ENCODE measurements at places on chromosomes 6 and 20. TPM values are rescaled to one million over a fixed set of nuclear protein-coding genes. Genes with fewer than 3 reads are reported as not detected.

DNA sequence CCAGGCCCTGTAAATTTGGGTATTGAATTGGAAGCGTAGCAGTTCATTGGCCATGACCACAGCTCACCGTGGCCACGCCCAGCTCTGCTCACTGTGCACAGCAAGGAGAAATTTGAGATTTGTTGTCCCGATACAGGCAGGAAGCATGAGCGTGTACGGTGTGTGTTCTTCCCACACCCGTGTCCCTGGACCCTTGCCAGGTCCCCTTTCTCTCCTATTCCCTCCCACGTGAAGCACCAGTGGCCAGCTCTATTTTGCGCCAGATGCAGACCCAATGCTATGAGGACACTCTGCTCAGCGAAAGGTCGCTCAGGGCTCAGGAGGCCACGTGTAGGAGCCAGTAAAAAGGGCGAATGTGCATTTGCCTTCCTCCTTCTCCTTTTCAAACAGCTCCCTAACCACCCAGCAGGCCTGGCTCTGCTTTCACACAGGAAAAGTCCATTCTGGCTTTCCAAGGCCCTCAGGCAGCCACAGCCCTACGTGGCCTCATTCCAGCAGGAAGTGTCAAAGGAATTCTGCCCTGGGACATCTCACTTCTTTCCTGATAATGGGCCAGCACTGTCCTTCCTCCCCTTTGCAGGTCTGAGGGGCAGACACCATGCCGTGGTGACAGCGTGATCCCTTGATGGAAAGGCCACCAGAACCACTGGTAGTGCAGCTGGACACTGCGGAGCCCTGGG is 499.2 kb upstream of the CDH4 start:
- no peak for DNase-seq
- H3K36me3 ChIP-seq = no peaks in the 10 kb centered on the region
- H3K4me1 ChIP-seq = no peaks in the 10 kb centered on the region
- H3K27ac ChIP-seq = no peak overlapping the region
- no peak overlapping the region for H3K4me3 ChIP-seq

The SRSF12 gene
- polyA plus RNA-seq = 2.6 TPM

The AGPAT1 gene
- 109 TPM for polyA plus RNA-seq

DNA sequence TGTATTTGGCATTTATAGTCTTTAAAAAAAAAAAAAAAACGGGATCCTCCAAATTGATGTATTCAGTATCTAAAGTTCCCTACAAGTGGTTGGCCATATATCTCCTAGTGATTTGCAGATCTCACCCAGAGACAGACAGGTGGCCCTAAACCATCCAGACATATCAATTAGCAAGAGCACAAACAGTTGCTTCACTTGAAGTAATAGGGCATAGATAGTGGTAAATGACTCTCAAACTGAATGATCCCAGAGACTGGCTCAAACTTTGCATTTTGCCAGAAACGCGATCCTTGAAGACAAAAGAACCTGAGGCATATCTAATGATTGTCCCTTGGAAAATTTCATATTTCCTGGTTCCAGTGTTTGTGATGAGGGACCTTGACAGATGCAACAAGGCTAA is 54.6 kb downstream of the HMGCLL1 start:
- H3K27ac ChIP-seq = no peak overlapping the region
- H3K27me3 ChIP-seq = no peaks in the 10 kb centered on the region
- no peak overlapping the region for H3K4me3 ChIP-seq

DNA sequence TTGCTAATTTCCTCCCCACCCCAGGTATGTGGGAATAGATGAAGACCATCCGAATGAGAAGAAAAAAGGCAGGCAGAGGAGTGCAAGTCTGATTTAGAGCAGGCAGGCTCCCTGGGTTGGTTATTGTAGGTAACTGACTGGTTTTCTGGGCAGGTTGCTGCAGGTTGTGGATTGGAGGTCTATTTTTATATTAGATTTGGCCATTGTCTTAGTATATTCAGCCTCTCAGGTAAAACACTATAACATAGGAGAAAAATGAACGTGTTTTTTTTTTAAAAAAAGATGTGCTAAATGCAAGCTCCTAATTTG is 492 bp upstream of the TBC1D7 start:
- H3K27me3 ChIP-seq = no peaks in the 10 kb centered on the region
- peaks cover 10% of the 10 kb centered on the region for H3K36me3 ChIP-seq
- DNase-seq = no peak
- H3K4me3 ChIP-seq = peak overlapping the region; percentile 68
- peak overlapping the region; percentile 85 for H3K27ac ChIP-seq

DNA sequence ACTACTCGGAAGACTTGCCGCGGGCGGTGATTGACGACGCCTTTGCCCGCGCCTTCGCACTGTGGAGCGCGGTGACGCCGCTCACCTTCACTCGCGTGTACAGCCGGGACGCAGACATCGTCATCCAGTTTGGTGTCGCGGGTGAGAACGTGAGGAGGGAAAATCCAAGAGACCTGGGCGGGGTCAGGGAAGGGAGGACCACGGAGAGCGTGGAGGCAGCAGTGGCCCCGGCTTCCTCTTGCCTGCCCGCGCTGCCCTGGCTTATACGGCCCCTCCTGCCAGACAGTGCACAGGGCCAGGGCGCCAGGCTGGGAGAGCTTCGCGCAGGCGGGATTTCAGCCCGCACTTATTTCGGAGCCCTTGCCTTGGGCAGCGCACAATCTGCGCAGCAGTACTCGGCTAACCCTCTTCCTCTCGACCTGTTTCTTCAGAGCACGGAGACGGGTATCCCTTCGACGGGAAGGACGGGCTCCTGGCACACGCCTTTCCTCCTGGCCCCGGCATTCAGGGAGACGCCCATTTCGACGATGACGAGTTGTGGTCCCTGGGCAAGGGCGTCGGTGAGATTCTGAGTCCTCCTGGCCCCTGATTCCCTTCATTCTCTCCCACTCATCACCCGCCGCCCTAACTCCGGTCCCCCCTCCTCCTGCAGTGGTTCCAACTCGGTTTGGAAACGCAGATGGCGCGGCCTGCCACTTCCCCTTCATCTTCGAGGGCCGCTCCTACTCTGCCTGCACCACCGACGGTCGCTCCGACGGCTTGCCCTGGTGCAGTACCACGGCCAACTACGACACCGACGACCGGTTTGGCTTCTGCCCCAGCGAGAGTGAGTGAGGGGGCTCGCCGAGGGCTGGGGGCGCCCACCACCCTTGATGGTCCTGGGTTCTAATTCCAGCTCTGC is 2.0 kb downstream of the MMP9 start:
- peaks cover 2% of the 10 kb centered on the region for H3K4me1 ChIP-seq
- no peak overlapping the region for H3K4me3 ChIP-seq
- H3K27ac ChIP-seq = no peak overlapping the region
- H3K36me3 ChIP-seq = no peaks in the 10 kb centered on the region
- no peak for DNase-seq

DNA sequence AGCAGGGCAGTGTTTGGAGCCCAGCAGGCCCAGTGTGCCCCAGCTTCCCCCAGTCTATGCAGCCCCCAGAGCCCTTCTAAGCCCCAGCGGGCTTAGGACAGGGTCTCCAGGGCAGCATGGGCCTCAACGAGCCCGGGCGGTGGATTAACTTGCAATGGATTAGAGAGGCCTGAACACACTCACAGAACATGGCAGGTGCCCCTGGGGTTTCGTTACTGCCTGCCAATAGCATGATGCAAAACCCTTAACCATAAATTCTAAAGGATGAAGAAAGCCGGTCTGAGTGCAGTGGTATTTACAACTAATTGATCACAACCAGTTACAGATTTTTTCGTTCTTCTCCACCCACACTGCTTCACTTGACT is 18.9 kb downstream of the ENTPD6 start:
- H3K4me1 ChIP-seq = no peaks in the 10 kb centered on the region
- DNase-seq = no peak
- H3K4me3 ChIP-seq = no peak overlapping the region
- no peak overlapping the region for H3K27ac ChIP-seq

The SLC26A8 gene
- 0.24 TPM for polyA plus RNA-seq

DNA sequence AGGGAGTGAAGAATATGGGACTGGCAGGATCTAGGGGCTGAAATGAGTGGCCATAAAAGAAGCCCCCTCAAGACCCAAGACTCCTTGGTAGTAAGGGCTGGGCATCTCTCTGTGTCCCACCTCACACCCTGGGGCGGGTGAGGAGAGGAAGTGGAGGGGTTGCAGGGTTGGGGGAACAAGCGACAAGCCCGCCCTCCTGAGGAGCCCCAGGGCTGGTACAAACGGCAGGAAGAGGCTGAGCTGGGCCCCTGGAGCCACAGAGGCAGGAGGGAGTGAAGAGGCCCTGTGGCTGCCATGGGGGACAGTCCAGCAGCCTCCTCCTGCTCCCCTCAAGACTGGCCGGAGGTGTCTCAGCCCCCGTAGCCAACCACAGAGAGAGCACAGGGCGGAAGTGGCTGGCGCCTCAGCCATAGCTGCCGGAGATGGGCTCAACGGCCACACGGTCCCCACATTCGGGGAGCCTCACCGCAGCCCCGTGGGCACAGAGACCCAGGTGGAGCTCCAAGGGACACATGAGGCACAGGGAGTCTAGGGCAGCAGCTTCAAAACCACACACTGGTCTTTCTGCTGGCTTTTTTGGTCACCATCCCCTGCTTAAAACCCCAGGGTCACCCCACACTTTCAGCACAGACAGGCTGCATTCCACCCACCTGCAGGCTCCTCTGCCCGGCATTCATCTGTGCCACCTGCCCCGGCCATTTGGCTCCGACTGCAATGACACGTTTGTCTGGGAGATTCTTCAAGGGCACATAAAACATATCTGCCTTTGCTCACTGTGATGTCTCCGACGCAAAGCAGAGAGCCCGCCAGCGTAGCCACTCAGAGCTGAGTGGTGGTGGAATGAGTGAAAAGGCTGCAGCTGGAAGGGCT is 524 bp downstream of the C20orf203 start:
- no peaks in the 10 kb centered on the region for H3K27me3 ChIP-seq
- no peak overlapping the region for H3K27ac ChIP-seq
- H3K36me3 ChIP-seq = no peaks in the 10 kb centered on the region
- H3K4me3 ChIP-seq = no peak overlapping the region

- H3K36me3 ChIP-seq = no peaks in the 10 kb centered on the region
- peaks cover 98% of the 10 kb centered on the region for H3K27me3 ChIP-seq
Measured at GRCh38 chr6:100461278-100461916, 3.3 kb downstream of the SIM1 start.

The RGS17 gene
- polyA plus RNA-seq = 2.4 TPM

DNA sequence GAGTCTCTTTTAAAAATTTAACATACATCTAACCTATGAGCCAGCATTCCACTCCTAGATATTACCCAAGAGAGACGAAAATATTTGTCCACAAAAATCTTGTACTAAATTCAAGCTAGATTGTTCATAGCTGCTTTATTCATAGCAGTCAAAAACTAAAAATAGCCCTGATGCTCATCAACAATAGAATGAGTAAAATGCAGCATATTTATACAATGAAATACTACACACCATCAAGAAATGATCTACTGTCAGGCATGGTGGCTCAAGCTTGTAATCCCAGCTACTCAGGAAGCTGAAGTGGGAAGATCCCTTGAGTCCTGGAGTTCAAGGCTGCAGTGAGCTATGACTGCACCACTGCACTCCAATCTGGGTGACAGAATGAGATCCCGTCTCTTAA is 22.0 kb upstream of the SRC start:
- no peaks in the 10 kb centered on the region for H3K27me3 ChIP-seq
- no peaks in the 10 kb centered on the region for H3K36me3 ChIP-seq
- DNase-seq = no peak
- H3K4me3 ChIP-seq = no peak overlapping the region

DNA sequence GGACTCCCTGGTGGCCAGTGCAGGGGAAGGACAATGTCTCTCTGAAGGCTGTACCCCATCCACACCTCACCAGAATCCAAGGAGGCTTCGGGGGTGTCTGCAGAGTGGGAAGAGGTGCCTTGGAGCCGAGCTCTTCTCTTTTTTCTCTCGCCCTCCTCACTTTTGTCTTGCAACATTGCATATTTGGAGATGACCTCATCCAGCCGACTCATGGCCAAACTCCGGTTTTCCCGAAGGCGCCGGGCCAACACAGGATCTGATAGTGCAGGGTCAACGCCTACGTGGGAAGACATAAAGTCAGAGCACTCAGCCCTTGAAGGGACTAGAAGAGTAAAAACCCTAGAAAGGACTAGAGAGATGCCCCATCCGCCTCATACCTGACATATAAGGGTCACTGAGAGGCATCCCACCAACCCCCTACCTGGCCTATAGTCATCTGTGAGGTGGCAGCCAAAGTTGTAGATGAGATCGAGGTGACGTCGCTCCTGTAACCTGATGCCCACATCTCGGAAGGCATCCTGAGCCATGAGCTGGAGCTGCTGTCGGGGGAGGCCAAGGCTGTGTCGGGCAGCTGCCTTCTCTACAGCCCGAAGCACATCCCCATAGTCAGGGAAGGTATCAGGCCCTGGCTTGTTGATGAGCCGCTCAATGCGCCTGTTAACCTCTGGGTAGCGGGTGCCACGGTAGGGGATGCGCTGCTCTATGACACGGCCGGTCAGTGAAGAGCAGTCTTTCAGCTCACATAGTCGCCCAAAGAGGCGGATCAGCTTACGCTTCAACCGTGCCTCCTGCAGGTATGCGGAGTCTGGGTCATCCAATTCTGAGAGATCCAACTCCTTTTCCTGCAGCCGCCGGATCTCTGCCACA is 3.0 kb upstream of the ZBTB22 start:
- no peak overlapping the region for H3K27ac ChIP-seq
- H3K36me3 ChIP-seq = peaks cover 39% of the 10 kb centered on the region
- peaks cover 30% of the 10 kb centered on the region for H3K4me1 ChIP-seq
- no peaks in the 10 kb centered on the region for H3K27me3 ChIP-seq

The CENPQ gene
- polyA plus RNA-seq = 7.3 TPM

The TMEM63B gene
- polyA plus RNA-seq = 34.4 TPM

DNA sequence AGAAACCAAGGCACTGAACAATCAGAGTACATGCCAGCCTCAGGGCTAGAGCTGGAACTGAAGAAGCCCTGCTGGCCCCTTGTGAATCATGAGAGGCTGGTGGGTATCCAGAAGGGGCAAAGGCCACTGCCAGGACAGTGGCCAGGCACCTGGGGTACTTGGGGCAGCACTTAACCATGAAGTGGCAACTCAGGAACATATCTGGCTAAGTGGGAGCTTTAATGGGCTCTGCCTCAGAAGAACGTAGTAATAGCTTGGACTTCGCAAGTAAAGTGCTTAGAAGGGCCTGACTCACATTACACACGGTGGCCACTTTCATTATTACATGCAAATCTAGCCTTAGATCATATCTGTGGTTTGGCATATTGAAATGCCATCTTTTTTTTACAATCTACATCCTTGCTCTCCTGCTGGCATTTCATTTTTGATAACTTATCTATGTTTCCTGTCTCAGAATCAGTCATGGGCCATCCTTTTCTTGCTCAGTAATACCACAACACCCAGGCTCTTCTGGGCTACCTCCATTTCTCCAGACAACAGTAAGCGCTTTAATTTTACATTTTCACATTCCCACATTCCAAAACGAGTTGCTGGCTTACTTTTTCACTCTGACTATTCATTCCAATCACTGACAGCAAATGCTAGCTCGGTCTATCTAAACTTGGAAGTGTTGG is 21.6 kb downstream of the NAPB start:
- H3K36me3 ChIP-seq = peaks cover 19% of the 10 kb centered on the region
- H3K4me3 ChIP-seq = no peak overlapping the region
- no peaks in the 10 kb centered on the region for H3K27me3 ChIP-seq
- no peaks in the 10 kb centered on the region for H3K4me1 ChIP-seq
- no peak overlapping the region for H3K27ac ChIP-seq

The HDGFL1 gene
- not detected for polyA plus RNA-seq

GRCh38 chr6:80186082-80186481 is 79.6 kb downstream of the BCKDHB start:
- no peak overlapping the region for H3K4me3 ChIP-seq
- peaks cover 2% of the 10 kb centered on the region for H3K36me3 ChIP-seq
- H3K4me1 ChIP-seq = no peaks in the 10 kb centered on the region
- no peaks in the 10 kb centered on the region for H3K27me3 ChIP-seq

GRCh38 chr6:131764350-131764749 is 43.5 kb upstream of the ENPP1 start:
- no peaks in the 10 kb centered on the region for H3K36me3 ChIP-seq
- DNase-seq = no peak
- H3K27ac ChIP-seq = no peak overlapping the region
- no peaks in the 10 kb centered on the region for H3K27me3 ChIP-seq
- peaks cover 11% of the 10 kb centered on the region for H3K4me1 ChIP-seq
- no peak overlapping the region for H3K4me3 ChIP-seq

The ULBP1 gene
- polyA plus RNA-seq = 0.03 TPM

All from large intestine (tissue), 12 donors.